Endothelial cell of umbilical vein (primary cell): ENCODE measurements at places on chromosomes 5 and 9.

DNA sequence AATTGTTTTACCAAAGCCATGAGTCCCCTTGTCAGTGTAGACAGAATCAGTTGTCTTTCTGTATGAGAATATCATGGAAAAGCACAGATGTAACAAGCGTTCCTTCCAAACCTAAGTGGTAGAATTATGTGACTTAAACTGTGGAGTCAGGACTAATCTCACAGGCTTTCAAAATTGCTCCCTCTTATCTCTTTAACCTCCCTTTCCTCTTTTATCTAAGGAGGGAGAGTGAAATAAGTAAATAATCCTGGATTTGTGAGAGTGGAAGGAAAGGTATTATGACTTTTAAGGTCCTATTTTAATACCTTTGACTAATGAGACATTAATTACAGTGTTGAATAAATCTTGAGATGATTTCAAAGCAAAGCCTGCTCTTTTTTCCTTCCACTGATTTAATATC lies 52.4 kb upstream of the LIFR start:
- no peak for DNase-seq

GRCh38 chr5:6829150-6829784 lies 116.0 kb downstream of the TENT4A start:
- DNase-seq: no peak

DNA sequence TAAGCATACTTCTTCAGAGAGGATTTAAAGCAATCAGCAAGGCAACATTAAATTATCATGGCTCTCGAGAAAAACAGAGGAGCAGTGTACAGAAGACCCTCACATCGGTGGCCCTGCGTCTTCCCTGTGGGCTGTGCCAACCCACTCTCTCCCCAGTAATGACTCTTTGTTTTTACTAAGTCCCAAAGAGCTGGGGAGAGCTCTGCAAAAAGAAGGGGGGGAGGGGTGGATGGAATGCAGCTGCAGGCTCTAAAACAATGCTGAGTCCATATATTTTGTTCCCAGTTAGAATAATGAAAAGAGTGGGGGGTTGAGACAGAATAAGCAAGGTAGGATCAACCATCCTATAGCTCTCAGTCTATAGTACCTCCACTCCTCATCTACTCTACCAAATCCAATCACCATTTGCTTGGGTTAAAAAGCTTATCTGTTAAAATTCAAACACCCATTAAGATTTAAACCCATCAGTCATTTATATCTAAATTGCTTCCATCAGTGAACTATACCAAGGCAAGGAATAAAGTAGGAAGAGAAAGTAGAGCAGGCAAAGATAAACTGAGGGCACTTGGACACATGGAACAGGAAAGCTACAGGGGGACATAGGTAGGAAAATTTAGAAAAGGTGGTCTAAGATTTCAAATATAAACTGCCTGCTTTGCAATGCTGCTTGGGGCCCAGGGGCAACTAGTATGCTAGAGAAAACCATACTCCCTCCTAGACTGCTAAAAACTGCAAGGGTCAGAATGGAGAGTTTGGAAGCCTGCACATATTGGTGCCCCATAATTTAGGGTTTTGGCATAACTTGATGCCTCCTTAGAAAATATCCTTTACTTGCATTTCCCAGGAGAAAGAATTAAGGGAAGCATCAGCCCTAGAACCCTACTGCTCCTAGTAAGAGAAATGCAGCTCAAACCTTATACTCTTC lies 20.6 kb downstream of the ELL2 start:
- DNase-seq: no peak

GRCh38 chr5:152470167-152470566 lies 65.1 kb upstream of the NMUR2 start:
- no peak for DNase-seq

DNA sequence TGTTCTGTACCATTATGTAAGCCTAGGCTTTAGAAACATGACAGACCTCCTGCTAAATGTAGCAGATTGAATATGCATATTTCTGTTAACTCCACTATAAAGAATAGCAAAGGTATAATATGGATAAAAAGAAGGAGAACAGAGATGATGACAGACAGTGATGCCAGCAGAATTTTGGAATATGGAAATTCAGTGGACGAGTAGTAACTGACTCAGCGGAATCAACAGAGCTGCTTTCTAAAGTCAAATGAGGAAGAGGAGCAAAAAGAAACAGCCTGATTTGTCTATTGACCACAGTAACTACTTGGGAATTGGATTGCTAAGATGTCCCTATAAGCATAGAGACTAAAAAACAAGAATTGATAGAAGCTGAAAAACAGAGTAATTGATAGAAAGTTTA lies 8.0 kb downstream of the GPR21 start:
- DNase-seq: no peak

DNA sequence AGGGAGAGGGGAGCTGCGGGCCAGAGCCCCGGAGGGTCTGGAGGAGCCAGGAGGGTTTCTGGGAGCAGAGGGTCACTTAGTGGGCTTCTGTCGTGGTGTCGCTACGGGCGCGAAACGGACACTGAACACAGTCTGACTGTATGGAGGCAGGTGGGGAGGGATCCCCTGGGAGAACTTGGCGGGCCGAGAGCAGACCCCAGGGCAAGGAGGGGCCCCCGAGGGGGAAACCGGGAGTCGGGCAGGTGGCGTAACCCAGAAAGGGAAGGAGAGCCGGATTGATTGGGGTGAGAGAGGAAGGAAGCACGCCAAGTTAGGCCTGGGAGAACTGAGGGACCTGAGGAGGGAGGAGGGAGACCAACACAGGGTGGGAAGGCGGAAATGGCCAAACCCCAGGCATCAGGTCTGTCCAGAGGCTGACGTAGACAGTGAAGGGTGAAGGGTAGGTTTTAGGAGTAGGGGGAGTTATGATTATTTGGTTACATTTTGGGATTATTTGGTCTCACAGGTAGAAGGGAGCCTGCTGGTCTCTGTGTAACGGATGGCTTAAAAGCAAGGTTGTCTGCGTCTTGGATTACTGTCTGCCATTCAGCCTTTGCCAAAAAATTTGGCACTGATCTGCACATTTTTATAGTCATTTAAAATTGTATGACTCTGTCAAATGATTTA lies 3.3 kb upstream of the MSMP start:
- peak; percentile 54 for DNase-seq
